ENCODE measurements at places on chromosomes 6 and 20. TPM values are rescaled to one million over a fixed set of nuclear protein-coding genes. Genes with fewer than 3 reads are reported as not detected.

ATRN gene
- total RNA-seq: 9.6 TPM

DNA sequence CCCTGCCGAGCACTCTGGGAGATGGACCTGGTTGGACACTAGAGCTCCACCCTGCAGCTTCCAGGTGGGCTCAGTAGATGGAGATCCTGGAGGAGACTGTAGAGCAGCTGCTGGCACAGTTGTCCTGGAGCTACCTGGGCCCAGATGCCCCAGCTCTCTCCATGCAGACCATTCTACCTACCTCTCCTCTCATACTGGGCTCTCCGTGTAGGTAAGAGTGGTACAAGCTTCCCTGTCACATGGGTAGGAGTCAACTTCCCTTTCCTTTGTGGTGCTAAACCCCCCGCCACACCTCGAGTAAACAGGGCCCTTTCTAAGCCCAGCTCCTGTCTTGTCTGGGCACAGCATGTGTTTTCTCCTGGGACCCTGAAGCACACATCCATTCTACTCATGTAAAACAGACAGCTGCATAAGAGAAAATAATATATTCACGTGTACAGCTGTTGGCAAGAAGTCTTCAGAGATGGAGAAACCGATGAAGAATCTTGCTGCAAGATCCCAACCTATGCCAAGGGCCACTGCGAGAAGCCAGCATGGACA is 108.1 kb upstream of the DUSP22 start:
- H3K27ac ChIP-seq: no peak overlapping the region
- H3K27me3 ChIP-seq: peaks cover 7% of the 10 kb centered on the region
- H3K4me1 ChIP-seq: peaks cover 48% of the 10 kb centered on the region
- no peak for DNase-seq
- no peaks in the 10 kb centered on the region for H3K36me3 ChIP-seq

DNA sequence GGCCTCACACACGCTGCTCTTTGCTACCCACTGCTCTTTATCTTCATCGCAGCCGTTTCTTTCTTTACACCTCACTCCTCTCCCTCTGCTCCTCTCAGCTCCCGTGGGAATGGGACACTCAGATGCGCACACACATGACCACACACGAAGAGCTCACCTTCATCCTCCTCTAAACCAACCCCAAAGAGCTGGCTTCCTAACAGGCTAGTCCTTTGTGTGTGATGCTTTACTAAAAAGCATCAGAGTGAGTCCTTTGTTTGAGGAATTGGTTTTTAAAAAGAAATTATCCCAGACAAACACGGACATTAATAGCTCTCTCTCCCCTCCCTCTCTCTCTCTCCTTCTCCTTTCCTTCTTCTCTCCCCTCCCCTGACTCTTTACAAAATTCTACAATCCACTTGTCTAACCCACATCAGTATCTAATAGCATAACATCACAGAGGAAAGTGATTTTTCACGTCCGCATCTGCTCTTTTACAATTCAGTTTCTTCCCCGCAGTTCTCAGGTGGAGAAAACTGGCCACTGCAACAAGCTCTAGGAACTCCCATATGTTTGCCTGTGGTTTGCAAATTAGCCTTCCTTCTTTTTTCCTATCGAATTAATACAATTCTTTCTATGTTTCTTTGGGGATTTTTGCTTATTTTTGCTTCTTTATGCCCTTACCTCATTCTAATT is 306.8 kb upstream of the CNR1 start:
- no peak for DNase-seq
- H3K36me3 ChIP-seq: no peaks in the 10 kb centered on the region
- H3K4me3 ChIP-seq: no peak overlapping the region
- peaks cover 10% of the 10 kb centered on the region for H3K27me3 ChIP-seq

- H3K36me3 ChIP-seq: peaks cover 20% of the 10 kb centered on the region
- DNase-seq: no peak
- H3K27me3 ChIP-seq: no peaks in the 10 kb centered on the region
- H3K27ac ChIP-seq: peak overlapping the region; percentile 79
- H3K4me3 ChIP-seq: no peak overlapping the region
Measured at GRCh38 chr6:35640017-35640664, 48.6 kb downstream of the FKBP5 start.

DNA sequence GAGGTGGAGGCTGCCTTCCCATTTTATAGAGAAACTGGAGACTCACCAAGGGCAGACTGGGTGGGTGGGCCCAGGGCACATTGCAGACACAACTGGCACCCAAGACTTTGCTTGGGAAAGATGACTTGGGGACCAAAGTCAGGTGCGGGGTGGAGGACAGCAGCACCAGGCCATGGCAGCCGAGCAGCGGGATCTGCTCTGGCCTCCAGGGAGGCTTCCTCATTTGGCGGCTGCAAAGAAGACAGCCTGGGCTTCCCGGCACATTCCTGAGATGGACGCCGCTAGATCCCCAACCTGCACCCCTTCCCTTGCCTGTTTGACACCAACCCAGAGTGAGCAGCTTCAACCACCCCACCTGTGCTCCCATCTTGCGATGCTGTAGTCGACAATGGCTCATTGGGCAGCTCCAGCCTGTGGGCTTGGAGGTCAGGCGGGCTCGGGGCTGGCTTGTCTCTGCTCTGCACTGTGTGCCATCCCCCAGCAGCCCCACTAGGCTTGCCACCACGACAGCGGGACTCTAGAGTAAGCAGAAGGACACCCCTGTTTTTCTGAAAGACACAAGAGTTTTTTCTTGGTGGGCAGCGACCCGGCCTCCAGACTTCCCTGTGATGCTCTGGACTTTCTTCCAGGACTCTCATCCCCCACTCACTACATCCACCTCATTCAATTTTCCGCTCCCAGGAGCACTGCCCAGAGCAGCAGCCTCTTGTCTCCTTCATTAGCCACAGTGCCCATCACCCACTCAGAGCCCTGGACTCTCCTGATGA is 184.9 kb upstream of the CST7 start:
- H3K27ac ChIP-seq: no peak overlapping the region
- no peaks in the 10 kb centered on the region for H3K4me1 ChIP-seq
- H3K27me3 ChIP-seq: peaks cover 8% of the 10 kb centered on the region

EPHA7 gene
- not detected for total RNA-seq

DNA sequence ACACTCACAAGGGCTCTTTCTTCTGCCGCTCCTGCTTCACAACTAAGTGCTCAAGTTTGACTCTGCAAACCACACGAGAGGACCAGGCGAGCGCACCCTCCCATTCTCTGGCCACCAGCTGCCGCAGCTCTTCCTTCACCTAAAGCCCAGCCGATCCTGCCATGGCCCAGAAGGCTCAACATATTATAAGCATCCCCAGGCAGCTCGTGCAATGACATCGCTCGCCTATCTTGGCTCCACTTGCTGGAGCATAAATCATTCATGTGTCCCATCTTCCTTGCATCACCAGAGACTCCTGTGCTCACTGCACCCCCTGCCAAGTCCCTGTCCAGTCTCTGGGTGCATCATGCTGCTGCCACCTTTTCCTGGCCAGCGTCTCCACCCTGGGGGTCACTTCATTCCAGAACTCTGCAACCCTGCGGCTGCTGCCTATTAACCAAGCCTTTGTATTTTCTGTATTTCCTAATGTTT is 59.0 kb downstream of the PSMG4 start:
- peak overlapping the region; percentile 12 for H3K4me3 ChIP-seq
- no peak for DNase-seq
- no peaks in the 10 kb centered on the region for H3K36me3 ChIP-seq
- H3K4me1 ChIP-seq: peaks cover 22% of the 10 kb centered on the region
- H3K27ac ChIP-seq: no peak overlapping the region

DNA sequence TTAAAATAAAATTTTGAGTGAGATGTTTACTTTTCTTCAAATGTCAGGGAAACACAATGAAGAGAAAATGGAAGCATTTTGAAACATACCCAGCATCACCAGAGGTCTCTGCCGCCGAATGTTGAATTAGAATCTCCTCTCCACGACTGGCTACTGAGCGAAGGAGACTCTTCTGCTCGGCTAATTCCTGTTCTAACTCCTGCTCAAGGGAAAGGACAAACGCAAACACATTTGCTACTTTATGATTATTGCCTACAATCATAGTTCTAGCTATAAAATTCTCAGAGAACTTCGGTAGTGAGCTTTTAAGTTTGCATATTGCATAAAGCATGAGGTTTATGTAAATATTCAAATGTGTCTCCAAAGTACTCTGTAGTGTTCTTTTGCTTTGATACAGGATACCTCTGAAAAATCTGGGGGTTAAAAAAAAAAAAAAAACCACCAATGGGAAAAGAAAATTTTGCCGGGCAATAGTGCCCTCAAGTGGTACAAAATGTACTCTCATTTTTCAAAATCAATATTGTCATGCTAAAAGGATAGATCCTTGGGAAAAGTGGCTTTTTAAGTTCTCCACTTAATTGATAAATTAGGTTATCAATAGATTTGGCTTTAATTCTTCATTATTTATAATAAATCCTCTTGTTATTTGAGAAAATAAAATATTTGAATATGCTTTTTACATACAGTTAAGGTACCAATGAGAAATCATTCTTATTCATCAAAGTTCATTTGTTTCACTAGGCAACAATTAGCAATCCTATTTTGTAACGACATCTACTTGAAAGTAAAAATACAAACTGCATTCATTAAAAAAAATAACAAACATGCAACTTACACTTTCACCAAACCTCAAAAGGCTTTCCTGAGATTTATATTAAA is 369.0 kb downstream of the SYNE1 start:
- H3K27ac ChIP-seq: no peak overlapping the region
- H3K27me3 ChIP-seq: no peaks in the 10 kb centered on the region
- peak; percentile 10 for DNase-seq

DNA sequence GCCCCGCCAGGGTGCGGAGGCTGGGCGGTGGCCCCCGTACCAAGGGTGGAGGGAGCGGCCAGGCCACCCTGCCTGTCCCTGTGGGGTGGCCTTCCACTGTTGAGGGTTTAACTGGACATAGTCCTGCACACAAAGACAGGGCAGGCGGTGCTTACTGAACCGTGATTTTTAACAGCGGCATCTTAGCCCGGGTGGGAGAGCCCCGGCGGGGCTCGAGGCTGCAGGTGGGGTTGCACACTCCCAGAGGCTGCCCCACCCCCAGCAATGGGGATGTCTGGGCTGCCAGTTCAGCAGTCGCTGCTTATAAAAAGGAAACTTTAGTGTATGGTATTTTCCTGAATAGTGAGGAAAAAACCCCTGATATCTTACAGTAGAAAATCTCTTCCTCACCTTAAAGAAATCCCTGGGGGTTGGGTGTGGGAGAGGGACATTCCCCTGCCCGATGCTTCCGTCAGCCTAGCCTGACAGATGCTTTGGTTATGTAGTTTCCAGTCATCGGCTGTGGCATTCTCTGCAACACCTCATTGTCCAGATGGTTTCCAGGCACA is 79.4 kb downstream of the IRF4 start:
- peaks cover 92% of the 10 kb centered on the region for H3K4me1 ChIP-seq
- H3K27me3 ChIP-seq: peaks cover 7% of the 10 kb centered on the region
- H3K36me3 ChIP-seq: no peaks in the 10 kb centered on the region
- no peak overlapping the region for H3K27ac ChIP-seq

GRCh38 chr20:46011631-46012482 is 3.1 kb downstream of the MMP9 start:
- peaks cover 54% of the 10 kb centered on the region for H3K4me1 ChIP-seq
- H3K27ac ChIP-seq: no peak overlapping the region
- H3K4me3 ChIP-seq: peak overlapping the region; percentile 70
- H3K36me3 ChIP-seq: no peaks in the 10 kb centered on the region

DNA sequence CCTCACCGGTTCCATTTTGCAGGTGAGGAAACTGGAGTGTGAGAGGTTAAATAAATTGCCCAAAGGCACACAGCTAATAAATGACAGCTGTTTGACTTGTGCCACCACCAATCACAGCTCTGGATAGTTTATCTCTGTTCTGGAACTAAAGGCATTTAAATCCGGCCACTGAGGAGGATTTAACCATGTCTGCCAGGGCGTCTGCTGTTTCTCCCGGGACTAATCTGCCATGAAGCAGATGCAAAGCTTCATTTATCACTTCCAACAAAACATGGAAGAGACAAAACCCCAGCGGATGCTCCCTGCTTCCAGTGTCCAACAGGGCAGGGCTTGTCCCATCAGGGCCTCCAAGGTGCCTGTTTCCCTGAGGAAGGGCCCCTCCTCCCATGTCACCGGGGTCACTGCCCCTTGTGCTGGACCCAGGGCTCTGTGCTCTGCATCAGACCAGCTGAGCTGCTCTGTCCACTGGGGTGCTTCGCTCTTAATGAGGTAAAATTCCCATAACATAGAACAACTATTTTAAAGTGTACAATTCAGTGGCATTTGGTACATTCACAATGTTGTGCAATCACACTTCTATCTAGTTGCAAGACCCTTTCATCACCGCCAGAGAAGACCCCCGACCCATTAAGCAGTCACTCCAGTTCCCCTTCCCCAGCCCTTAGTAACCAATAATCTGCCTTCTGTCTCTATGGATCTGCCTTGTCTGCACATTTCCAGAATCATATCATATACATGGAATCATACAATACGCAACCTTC is 244.3 kb downstream of the PTPRT start:
- no peak for DNase-seq
- no peaks in the 10 kb centered on the region for H3K27me3 ChIP-seq
- peaks cover 3% of the 10 kb centered on the region for H3K36me3 ChIP-seq
- no peak overlapping the region for H3K4me3 ChIP-seq

LCA5 gene
- total RNA-seq: 0.58 TPM

DNA sequence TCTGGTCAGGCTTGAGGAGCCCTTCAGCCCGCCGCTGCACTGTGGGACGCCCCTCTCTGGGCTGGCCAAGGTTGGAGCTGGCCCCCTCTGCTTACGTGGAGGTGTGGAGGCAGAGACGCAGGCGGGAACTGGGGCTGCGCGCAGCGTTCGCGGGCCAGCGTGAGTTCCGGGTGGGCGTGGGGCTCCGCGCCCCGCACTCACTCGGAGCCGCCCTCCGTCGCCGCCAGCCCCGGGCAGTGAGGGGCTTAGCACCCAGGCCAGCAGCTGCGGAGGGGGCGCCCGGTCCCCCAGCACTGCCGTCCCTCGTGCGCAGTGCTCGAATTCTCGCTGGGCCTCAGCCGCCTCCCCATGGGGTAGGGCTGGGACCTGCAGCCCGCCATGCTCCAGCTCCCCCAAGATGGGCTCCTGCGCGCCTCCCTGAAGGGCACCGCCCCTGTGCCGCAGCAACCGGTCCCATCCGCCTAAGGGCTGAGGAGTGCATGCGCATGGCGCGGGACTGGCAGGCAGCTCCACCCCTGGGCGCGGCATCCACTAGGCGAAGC is 695.9 kb downstream of the EPHA7 start:
- H3K27me3 ChIP-seq: no peaks in the 10 kb centered on the region
- H3K27ac ChIP-seq: no peak overlapping the region
- H3K4me1 ChIP-seq: no peaks in the 10 kb centered on the region
- no peak for DNase-seq

DNA sequence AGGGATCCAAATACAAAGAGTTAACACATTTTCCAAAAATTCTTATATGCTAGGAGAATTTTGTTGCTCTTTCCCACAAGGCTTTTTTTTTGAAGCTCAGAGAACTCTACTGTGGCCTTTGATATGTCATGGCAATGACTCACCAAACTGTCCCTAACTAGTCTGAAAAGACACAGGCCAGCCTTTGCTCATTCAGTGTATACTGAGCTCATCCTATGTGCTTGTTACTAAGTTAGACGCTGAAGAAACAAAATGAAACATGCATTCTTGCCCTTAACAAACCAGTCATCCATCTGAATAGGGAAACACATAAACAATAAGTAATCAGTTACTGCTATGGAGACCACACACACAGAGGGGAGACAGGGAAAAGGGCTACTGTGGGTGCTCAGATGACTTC is 291.8 kb downstream of the FOXC1 start:
- no peak overlapping the region for H3K4me3 ChIP-seq
- no peaks in the 10 kb centered on the region for H3K27me3 ChIP-seq
- DNase-seq: peak; percentile 3
- no peaks in the 10 kb centered on the region for H3K36me3 ChIP-seq
- H3K4me1 ChIP-seq: no peaks in the 10 kb centered on the region

Data from activated T-cell treated with anti-CD3 and anti-CD28 coated beads, Interleukin-2, amount 50 U/mL, for 72 hours (primary cell).